ENCODE measurements at places on chromosomes 7 and 10.

DNA sequence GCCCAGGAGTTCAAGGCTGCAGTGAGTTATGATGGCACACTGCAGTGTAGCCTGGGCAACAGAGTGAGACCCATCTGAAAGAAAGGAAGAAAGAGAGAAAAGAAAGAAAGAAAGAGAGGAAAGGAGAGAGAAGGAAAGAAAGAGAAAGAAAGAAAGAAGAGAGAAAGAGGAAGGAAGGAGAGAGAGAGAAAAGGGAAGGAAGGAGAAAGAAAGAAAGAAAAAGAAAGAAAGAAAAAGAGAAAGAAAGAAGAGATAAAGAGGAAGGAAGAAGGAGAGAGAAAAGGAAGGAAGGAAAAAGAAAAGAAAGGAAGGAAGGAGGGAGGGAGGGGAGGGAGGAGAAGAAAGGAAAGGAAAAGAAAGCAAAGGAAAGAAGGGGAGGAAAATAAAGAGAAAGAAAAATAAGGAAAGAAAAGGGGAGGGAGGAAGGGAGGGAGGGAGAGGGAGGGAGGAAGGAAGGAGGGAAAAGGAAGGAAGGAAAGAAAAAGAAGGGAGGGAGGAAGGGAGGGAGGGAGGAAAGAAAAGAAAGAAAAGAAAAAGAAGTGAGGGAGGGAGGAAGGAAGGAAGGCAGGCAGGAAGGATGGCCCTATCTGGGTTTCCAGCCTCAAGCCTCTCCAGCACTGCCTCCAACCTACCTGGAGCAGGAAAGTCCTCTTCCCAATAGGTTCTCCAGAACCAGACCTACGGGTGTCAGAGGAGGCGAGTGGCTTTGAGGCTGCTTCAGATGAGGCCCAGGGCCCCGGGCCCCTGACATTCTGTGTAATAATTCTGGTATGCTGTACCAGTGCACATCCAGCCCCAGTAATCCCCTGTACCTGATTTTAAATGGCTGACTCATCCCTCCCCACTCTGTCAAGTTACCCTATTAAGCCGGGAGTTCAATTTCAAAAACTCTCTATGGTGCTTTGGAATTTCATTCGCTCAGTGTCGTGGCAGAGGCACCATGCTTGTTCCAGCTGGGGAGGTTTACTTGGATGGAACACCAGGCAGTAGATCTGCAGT is 6.8 kb upstream of the PARD3 start:
- DNase-seq: no peak

DNA sequence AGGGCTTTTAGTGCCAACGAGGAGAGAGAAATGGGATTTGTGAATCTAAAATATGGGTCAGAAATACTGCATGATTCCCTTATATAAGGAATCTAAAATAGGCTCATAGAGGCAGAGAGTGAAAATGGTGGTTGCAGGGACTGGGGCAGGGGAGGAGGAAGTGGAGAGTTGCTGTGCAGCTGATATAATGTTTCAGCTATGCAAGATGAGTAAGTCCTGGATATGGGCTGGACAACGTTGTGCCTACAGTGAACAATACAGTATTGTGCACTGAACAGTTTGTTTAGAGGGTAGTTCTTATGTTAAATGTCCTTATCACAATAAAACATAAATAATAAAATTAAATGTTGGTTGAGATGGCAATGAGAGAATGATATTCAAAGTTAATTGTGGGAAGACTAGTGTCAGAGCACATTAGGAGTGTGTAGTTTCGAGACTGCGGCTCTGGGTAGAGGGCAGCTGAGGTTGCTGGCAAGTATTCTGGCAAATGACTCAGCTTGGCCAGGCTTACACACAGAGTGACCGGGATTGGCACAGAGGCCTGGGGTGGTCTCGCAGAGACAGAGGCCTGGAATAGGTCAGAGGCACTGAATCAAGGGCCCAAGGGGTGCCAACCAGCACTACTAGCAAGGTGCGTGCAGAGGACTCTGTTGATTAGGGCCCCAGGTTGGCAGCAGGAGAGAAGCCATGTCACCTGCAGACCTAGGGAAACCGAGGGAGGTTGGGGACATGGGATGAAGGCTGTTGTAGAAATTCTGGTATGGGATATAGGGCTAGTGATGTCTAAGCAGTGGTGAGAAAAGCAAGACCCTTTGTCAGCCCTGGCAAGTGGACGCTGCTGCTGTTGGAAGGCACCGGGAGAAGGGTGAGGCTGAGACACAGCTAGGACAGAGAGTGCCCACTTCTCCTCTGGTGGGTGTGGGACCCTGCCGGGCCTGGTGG is 2.8 kb upstream of the DEPP1 start:
- DNase-seq: peak; percentile 63

GRCh38 chr10:67818323-67818722 is 19.7 kb downstream of the DNAJC12 start:
- no peak for DNase-seq

GRCh38 chr7:114302858-114303257 is 111.8 kb upstream of the FOXP2 start:
- no peak for DNase-seq

DNA sequence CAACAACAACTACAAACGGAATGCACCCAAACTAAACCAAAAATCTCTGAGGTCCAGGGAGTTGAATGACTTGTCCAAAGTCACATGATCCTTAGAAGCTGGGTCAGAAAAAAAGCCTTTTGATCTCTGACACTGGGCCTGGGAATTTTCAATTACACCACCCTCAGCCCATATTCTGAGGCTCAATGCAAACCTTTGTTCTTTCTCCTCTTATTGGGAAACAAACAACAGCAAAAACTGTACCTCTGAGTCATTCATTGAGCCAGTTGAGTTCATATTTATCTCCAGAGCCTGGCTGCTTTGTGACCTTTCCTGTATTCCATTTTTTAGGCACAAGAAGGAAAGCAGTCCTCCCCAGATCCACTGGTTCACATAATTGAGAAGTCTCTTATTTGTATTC is 51.2 kb upstream of the SORCS1 start:
- no peak for DNase-seq

- DNase-seq: no peak
Observed at GRCh38 chr7:45642044-45642443, 67.9 kb downstream of the ADCY1 start.

GRCh38 chr7:90629297-90629918 is 33.3 kb downstream of the CDK14 start:
- DNase-seq: no peak

- DNase-seq: no peak
Observed at GRCh38 chr7:117829450-117830117, 43.7 kb downstream of the CTTNBP2 start.

DNA sequence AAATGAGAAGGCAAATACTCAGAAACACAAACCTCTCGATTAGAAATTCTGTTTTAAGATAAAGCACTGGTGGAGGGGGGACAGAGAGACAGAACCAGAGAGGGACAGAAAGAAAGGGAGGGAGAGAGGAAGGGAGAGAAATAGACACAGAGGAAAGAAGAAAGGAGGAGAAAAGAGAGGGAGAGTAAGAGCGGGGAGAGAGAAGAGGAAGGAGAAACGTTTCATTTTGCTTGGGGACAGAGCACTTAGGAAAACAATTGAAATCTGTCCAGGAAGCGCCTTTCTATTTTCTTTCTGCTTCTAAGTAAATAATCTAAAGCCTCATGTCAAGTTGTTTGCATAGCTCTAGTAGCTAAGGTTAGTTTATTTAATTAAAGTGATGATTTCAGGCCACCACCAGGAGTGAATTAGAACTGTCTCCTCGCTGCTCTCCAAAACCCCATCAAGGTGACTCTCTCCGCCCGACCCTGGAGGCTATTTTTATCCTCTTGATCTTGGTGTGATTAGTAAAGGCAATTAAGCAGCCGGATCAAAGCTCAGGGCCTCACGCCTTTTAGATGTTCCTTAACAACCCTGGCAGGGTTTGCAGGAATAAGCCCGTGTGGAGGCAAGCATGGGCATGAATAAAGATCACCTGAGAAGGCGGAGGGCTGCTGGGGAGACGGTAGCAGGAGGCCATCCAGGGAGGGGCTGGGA is 73.4 kb upstream of the INSIG1 start:
- DNase-seq: no peak

- DNase-seq: no peak
Observed at GRCh38 chr7:92072121-92072520, 62.2 kb downstream of the CYP51A1 start.

GRCh38 chr7:157543791-157544190 is 207.0 kb downstream of the DNAJB6 start:
- no peak for DNase-seq

DNA sequence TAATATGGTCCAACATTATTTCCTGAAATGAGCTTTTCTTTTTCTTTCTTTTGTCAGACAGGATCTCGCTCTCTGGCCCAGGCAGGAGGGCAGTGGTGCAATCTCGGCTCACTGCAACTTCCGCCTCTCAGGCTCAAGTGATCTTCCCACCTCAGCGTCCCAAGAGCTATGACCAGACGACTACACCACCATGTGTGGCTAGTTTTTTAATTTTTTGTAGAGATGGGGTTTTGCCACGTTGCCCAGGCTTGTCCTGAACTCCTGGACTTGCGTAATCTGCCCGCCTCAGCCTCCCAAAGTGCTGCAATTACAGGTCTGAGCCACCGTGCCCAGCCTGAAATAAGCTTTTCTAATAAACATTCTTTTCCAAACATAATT is 48.6 kb downstream of the CUL2 start:
- no peak for DNase-seq

DNA sequence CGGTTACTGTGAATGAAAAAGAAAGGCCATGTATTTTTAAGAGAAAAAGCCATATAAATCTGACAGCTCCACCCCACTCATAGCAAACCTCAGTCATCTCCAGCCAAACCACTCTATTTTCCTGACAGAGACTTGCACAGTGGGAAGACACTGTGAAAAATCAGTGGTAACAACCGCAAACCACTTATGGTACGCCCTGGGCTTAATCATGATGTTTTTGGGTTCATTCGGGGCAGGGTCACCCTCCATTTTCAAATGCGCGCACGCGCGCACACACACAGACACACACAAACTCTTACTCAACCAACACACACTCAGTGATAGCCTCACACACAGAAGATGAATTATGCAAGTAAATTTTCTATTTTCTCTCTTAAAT is 82.1 kb upstream of the HPS1 start:
- no peak for DNase-seq

GRCh38 chr7:139772115-139772514 is 5.7 kb downstream of the HIPK2 start:
- DNase-seq: no peak

- no peak for DNase-seq
Observed at GRCh38 chr7:6621195-6622133, 6.1 kb downstream of the ZNF853 start.

DNA sequence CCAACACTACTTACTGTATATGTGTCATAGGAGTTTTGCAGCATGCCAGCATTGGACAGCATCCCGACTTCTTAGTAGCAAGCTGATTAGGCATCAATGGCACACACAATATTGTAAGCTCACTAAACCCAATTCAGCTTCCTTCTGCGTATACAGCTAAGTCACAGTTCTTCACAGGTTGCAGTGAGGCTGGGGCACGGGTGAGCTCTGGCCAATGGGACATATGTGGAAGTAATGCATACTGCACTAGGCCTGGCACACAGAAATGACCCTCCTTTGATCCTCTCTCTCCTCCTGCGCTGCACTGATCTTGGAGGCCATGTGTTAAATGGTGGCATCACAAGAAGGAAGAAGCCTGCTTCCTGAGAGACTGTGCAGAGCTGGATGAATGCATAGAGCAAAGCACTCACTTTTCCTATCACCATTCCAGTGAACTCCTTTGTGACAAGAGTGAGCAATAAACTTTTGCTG is 11.9 kb downstream of the RAB11FIP2 start:
- DNase-seq: no peak

GRCh38 chr7:24659505-24659904 is 86.3 kb downstream of the PALS2 start:
- DNase-seq: no peak

GRCh38 chr7:120332433-120332832 is 59.5 kb downstream of the KCND2 start:
- DNase-seq: no peak

DNA sequence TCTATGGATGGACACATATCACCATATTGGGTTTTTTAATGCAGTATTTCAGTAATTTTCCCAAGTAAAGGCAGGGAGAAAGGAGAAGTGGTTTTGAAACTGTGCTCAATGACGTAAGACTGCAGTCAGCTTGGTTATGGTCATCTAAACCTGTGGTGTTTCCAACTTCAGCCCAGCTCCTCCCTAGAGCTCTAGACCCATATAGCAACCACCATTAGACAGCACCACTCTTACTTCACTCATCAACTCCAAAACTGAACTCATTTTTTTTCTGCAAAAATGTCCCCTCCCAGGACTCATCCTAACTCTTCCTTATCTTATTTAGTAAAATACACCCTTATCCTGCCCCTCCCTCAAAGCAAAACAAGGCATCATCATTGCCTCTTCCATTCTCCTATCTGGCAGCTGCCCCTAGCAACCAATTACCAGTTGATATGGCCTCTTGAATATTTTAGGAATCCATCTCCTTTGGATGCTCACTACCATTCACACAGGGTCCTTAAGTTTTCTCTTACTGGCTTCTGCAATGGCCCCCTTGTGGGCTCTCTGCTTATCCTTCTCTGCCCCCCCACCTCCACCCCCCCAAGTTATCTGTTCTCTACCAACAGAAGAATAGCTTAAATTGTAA is 1.5 kb upstream of the RALA start:
- DNase-seq: no peak

DNA sequence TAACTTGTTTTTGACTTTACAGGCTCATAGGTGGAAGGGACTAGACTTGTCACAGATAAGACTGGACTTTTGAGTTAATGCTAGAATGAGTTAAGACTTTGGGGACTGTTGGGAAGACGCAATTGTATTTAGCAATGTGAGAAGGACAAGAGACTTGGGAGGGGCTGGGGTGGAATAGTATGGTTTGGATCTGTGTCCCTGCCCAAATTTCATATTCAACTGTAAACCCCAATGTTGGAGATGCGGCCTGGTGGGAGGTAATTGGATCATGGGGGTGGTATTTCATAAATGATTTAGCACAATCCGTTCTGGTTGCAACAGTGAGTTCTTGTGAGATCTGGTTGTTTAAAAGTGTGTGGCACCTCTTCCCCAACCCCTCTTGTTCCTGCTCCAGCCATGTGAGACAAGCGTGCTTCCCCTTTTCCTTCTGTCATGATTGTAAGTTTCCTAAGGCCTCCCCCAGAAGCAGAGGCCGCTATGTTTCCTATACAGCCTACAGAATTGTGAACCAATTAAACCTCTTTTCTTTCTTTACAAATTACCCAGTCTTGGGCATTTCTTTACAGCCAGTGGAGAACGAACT is 22.6 kb downstream of the RNF216 start:
- DNase-seq: no peak

GRCh38 chr7:45174966-45175765 is 17.6 kb downstream of the RAMP3 start:
- DNase-seq: no peak

DNA sequence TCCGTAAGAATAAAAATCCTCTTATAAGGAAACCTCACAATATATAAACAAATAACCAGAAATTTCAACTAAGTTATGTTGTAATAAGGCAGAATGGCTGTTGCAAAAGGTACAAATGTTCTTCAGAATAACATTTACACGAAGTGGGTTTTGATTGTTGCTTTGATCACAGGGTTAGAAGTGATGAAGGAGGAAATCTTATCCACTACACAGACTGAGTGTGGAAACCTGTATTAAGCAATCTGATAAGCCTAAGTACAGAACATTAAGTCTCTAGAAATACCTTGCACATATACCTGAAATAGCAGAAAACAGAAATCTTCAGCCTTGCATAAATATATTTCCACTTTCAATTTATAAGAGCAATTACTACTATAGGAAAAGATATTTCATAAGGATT is 251.9 kb downstream of the ETV1 start:
- DNase-seq: no peak

- no peak for DNase-seq
Observed at GRCh38 chr7:7496311-7496710, 39.4 kb downstream of the COL28A1 start.
